IPS DF 19.7 (cell line): ENCODE measurements at places on chromosomes 13 and 19.

DNA sequence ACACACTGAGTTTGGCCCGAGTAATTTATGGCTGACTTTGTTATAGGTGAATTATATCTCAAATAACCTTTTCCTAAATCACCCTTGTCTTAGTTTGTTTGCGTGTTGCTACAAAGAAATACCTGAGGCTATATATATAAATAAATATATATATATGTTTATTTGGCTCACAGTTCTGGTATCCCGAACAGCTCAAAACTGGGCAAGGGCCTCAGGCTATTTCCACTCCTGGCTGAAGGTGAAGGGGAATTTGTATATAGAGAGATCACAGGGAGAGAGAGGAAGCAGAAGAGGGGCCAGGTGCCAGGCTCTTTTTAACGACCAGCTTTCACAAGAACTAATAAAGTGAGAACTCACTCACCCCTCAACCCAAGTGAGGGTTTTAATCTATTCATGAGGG is 159.9 kb upstream of the STARD13 start:
- no peak for DNase-seq

DNA sequence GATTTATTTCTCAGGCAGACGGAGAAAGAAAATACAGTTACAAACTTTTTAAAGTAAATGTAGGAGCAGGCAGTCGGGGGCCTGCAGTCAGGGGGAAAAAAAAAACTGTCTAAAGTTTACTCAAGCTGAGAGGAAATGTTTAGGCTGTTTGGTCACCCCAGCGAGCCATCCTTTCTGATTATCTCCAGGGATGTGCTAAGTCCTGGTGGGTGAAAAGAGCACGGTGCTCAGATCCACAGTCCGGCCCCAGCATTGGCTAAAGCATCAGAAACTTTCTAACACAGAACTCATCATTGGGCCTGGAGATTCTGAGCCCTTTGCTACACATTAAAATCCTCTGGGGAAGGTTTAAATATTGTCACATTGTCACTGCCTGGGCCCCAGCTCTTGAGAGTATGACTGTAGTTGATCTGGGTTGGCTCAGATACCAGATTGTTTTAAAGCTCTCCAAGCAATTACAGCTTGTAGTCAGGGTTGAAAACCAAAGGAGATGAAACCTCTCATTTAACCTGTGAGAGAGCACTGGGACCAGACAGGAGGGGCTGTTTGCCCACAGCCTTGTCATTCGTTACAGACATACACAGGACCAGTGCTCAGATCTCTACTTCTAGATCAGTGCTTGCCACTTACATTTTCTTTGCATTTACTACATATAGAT is 131.1 kb upstream of the HTR2A start:
- no peak for DNase-seq

- DNase-seq: no peak
These were observed 55.4 kb downstream of the SACS start for GRCh38 chr13:23377983-23378632.

GRCh38 chr19:48588670-48589401 is 17.7 kb upstream of the SPACA4 start:
- DNase-seq: peak; percentile 25

DNA sequence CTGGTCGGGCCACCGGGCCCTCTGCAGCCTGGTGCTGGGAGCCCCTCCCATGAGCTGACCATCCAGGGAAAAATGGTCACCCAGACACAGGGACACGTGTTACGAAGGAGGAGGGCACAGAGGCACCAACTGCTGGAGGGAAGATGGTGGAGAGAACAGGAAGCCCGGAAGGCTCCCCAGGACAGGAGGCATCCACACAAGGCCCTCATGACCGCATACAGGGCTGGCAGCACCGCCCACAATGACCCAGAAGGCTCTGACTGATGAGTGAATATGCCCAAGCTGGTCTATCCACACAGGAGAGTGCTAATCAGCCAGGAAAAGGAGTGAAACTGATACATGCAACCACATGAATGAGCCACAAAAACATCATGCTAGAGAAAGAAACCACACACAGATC is 14.0 kb upstream of the TMEM86B start:
- DNase-seq: no peak

DNA sequence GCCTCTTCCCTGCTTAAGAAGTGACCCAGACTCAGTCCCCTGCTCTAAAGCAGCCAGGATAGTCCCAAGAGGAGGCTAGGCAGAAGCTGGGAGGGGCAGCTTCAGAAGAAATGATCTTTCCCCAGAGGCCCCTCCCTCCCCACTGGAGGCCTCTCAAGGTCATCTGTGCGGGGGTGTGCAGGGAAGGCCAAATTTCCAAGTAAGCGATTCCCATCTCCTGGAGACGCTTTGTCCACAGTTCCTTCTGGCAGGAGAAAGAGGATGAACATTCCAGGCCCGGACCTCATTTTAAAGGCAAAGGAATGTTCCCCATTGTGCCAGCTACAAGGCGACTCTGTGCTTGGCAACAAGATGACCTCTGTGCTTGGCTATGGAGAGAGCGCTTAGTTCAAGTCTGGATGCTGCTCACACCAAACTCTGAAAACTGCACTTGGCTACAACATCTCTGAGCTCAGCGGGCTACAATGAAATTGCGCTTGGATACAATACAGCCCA is 23.5 kb downstream of the COL5A3 start:
- DNase-seq: no peak

DNA sequence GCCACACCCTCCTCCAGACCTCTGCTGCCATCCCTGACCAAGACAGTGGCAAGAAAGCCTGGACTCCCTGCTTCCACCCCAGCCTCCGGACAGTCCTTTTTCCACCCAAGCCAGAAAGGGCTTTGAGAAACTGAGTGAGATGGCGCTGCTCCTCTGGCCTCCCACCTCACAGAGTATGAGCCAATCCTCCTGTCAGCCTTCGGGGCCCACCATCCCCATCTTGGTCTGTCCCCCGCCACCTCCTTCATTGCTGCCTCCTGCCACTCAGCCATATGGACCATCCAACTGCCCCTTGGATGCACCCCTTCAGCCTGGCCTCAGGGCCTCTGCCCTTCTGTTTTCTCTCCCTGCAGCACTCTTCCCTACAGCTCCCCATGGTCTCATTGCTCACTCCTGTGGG is 125.7 kb downstream of the CRYL1 start:
- no peak for DNase-seq

GRCh38 chr13:111316161-111316730 is 4.2 kb upstream of the TEX29 start:
- no peak for DNase-seq

GRCh38 chr13:44218501-44219240 is 155.0 kb upstream of the SERP2 start:
- no peak for DNase-seq

- no peak for DNase-seq
These were observed 309.1 kb upstream of the SLITRK6 start for GRCh38 chr13:86108334-86108733.

DNA sequence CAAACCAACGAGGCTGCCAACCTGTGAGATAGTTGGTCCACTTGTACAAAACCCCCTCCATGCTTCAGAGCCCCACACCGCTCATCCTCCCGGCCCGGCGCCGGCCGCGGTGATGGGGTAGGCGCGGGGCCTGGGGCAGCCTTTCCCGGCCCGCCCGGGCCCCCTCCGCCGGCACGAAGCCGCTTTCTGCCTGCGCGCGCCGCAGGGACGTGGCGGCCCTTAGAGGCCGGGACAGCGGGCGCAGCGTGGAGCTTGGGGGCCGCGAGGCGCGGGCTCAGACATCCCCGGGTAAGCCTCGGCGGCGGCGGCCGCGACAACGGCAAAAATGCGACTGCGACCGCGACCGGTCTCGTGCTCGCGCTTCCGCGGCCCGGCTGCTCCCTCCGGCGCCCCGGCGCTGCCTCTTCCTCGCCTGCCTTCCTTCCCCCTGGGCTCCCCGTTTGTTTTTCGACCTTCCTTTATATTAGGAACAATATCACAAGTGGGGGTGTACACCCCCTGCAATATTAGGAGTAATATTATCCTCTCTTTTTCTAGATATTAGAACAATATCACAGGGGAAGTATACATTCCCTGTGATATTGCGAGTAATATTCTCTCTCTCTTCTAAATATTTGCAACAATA is 53.9 kb upstream of the CEACAM21 start:
- DNase-seq: no peak

- DNase-seq: no peak
These were observed 23.5 kb downstream of the ZNF544 start for GRCh38 chr19:58252102-58252685.

- peak; percentile 60 for DNase-seq
These were observed at the start of gene RFXAP for GRCh38 chr13:36818804-36819738. Gene RFXAP, plus strand, starts transcription at chr13:36819222. Its CDS starts 136 bp downstream, at chr13:36819358.

- no peak for DNase-seq
These were observed 333.9 kb downstream of the RFC3 start for GRCh38 chr13:34151885-34152284.

- no peak for DNase-seq
These were observed 24.9 kb downstream of the ARHGEF7 start for GRCh38 chr13:111139873-111140561.

DNA sequence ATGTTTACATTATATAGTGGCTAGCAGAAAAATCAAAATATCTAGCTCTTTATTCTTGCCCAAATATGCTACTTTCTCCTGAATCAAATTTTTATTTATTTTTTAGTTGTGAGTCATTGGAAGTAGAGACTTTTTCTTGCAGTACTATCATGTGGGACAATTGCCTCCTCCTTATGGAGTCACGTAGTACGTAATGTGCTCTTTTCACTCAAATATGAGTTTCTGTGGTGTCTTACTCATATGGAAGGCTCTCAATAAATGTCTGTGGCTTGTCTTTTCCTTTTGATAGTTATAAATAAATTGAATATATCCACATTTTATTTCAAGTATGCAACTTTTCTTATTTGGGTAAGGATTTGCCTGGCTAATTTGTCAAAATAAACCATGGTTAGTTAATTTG is 1411.0 kb upstream of the SLC10A2 start:
- DNase-seq: no peak

DNA sequence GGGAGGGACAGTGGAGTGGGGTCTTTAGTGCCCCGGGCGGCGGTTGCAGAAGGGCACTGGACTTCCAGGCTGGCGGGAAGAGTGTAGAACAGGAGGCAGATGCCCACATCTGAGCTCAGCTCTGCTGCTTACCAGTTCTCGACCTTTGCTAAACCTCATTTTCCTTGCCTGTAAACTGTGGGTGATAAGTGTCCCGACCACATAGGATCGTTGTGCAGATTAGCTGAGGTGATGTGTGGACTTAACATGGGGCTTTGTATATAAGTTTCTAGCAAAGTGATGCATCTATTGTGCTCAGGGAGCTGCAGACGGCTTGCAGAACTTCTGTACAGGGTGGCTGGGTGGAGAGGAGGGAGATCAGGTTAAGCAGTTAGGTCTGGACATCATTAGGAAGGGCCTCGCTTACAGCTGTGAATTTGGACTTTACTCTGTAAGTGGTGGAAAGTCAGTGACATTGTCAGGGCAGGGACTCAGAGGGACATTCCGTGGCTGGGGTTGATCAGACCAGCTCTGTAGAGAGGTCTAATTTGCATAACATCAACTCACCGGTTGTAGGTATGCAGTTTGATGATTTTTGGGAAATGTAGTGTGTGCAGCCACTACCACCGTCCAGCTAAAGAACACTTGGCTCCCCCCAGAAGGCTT is 70.0 kb downstream of the SPATA13 start:
- no peak for DNase-seq

DNA sequence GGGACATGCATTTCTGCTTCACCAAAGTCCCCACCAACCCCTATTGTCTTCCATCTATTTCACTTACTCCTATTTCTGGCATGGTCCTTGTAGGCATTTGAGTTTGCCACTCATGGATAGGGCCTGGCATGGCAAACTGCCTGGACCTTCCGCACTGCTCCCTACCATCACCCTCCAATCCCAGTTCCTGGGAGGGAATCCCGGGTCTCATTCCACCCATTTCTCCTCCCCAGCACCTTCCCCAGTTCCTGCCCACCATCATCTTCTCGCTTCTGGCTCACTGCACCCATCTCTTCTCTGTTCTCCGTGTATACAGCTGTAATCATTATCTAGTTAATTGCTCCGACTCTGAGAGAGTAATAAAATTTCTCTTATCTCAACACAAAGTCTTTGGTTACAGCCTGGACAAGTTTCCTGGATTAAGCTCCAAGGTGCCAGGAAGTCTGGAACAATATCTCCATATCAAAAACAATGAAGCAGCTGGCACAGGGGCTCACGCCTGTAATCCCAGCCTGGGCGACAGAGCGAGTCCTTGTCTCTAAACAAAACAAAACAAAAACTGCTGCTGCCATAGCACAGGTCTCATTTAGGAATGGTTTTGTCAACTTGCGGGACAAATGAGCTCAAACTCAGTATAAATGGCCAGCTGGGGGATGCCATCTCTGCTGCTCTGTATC is 17.0 kb upstream of the COX7A1 start:
- DNase-seq: no peak

DNA sequence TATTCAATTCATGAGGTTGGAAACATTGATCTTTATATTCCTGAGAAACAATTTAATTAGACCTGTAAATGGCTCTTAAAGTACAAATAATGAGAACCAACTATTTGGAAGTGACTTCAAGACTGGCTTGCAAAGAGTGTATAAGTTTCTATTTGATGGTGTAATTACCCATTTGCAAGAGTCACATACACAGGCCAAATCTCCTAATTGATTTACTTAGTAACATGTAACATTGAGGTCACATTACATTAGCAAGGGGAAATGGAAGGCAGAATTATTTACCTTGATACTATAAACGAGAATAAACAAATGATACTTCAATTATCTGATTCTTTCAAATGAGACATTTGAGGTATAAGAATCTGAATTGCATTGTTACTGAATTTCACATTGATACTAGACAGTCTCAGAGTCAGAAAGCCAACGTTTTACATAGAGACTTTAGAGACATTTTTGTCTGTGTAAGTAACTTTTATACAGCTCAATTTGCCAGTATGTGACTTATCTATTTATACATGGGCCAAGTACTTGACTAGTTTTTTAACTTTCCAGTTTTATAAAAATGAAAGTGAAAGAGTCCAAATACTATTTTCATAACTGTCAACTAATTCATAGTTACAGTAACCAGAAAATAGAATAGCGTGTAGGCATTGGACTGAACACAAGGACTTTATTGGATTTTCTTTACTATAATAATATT is 95.6 kb upstream of the RFC3 start:
- no peak for DNase-seq

GRCh38 chr13:40662866-40663265 is 3.6 kb downstream of the FOXO1 start:
- DNase-seq: no peak

DNA sequence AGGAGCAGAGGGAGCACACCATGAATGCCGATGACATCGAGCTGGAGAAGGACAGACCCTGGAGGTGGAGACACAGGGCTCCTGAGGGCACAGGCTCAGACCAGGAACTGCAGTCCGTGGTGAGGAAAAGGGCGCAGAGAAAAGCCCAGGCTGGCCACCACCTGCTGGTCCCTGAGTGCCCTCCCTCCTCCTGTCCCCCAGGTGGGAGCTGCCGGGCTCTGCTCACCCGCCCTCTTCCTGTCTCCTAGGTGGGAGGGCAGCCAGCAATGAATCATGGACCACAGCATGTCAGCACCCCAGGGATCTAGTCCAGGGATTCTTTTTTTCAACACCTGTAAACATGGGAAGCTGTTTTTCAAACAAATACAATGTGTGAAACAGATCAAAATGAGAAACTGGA is 94.6 kb upstream of the ARHGEF7 start:
- DNase-seq: no peak

GRCh38 chr13:64327505-64328194 is 2902.5 kb downstream of the PCDH9 start:
- DNase-seq: no peak
